Activated T-cell treated with anti-CD3 and anti-CD28 coated beads, Interleukin-2, amount 50 U/mL, for 4 hours (primary cell): ENCODE measurements at places on chromosomes 11 and 22. TPM values are rescaled to one million over a fixed set of nuclear protein-coding genes. Genes with fewer than 3 reads are reported as not detected.

DNA sequence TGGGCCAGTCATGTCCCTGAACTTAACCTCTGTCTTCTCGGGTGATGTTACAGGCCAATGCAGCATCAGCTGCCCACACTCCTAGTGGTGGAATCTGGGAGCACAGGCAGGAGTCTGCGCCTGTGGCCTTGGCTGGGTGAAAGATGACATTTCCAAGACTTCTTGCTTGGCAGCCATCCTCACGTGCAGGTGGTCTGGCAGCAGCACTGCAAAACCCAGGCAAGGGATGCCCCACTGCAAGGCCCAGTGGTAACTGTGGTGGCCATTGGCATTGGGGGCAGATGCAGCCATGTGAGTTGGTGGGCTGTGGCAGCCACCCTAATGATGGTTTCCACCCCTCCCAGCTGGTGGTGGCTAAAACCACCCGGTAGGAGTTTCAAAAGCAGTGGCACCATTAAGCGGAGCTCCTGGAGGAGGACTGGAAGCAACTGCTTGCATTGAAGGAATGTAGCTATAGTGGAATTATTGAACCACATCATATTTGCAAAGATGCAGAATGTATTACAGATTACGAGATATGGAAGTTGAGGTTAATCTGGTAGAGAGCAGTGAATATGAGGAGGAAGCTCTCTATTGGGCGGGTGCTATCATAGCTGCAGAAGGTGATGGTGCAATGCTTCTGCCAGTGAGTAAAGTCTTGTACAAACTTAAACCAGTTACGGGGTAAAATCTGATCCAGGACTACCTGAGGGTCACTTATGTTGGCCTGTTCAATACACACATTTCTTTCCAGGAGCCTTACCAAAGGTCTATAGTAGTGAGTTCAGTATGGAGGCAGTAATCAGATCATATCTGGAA, 120.7 kb upstream of the TOP3B start:
- DNase-seq = no peak

DNA sequence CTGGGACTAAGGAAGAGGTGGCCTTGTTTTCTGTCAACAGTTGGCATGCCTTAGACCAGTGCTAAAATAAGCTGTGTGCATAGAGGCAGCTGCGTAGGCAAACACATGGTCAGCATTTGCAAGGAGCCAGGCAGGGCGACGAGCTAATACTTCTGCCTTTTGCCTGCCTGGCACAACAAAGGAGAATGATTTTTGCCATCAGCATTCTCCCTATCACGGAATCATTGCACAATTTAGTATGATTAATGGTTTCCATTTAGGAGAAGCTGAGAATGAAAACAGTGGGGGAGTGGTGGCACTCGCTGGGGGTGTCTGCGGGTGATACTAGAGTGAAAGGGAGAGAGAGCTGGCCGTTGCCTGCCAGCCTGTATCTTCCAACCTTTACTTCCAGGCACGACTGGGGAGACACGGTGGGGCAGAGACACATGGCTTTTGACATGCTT, 336.0 kb downstream of the CADM1 start:
- no peak for DNase-seq

DNA sequence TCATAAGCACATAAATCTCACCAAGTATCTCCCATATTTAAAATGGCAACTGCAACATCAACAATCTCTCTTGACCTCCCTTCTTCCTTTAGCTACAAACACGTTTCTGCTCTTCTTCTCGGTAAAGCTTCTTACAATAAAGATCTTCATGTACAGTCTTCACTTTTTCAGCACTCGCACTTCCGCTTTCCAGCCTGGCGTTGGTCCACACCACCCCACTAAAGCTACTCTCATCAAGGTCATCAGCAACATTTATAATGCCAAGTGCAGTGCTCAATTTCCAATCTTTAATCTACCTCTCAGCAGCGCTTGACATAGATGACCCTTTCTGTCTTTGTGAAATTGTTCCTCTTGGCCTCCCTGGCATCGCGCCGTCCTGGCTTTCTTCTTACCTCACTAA, 33.6 kb downstream of the NTM start:
- DNase-seq = no peak

GRCh38 chr22:23583836-23584235, 3.7 kb upstream of the IGLL1 start:
- no peak for DNase-seq

DNA sequence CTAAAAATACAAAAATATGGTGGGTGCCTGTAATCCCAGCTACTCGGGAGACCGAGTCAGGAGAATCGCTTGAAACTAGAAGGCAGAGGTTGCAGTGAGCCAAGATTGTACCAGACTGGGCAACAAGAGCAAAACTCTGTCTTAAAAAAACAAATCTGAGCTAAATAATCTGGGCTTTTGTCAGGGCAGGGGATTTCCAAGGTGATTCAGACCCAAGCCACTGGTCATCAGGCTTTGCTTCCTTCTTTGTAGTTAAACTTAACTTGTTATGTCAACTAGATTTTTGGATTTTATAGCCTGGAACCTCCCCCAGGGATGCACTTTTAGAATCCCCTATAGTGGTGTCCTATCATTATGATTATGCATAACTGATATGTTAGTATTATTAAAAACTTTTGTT, 27.0 kb upstream of the SLC22A8 start:
- DNase-seq = no peak

- no peak for DNase-seq
Observed at GRCh38 chr11:117979481-117980211, 6.5 kb upstream of the IL10RA start.

DNA sequence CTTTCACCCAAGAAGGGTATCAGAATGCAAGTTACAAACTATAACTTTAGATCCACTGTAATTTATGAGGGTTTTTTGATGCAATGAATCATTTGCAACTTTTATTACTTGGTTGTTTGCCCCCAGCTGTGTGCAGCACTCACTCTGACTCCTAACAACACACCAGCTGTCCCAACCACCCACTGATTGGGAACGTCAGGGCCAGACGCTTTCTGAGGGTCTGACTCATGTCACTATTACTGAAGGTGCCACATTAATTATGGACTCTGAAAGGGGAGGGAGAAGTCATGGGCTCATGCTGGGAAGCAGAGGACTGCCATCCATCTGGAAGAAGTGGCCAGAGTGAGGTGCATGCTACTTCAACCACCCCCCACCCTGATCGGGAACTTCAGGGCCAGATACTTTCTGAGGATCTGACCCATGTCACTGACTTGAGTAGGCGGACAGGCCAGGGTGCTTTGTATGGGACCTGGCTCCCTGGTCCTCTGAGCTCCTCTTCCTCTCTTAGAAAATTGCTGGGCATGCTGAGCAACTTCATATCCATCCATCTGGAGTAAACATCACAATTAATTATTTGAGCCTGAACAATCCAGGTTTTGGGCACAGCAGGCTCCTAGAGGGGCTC, 44.9 kb upstream of the DRD2 start:
- no peak for DNase-seq

DNA sequence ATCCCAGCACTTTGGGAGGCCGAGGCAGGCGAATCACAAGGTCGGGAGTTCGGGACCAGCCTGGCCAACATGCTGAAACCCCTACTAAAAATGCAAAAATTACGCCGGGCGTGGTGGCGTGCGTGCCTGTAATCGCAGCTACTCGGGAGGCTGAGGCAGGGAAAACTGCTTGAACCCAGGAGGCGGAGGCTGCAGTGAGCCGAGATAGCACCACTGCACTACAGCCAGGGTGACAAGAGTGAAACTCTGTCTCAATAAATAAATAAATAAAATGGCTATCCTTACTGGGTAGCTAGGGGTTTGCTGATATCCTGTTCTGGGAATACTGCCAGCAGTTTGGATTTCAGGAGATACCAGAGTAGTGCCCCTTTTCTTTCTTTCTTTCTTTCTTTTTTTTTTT, 2.4 kb upstream of the RBM14 start:
- DNase-seq = no peak

DNA sequence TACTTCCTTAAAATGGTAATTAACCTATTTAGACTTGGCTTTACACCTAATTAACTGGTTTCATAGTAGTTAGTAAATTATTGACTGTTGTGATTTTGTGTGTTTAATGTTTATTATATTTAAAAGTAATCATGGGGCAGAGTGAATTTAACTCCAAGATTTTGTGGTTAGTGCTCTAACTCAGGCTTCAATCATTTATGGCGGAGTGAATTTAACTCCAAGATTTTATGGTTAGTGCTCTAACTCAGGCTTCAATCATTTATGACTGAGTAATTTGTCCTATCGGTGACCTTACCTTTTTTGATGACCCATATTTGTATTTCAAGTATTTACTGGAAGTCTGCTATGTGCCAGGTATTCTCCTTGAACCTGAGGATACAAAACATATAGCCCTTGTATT, 7.2 kb downstream of the PRRG4 start:
- no peak for DNase-seq

GRCh38 chr11:124923296-124923695, 4.2 kb downstream of the HEPN1 start:
- DNase-seq = no peak

DNA sequence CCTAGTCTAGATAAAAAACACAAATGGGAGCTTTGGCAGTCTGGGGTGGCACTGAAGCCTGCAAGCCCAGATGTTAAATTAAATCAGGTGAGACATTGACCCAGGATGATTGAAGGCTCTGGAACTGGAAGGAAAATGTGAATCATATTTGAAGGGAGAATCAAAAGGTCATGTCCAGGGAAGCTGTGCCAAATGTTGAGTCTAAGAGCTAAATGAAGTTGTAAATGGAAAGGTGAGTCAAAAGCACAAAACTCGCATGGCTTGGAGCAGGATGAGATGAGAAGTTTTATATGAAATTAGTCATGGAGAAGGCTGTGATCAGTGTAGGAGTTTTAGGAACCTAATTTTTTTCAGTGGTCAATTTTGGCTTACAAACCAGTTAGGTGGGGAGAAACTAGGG, 301.1 kb downstream of the BLID start:
- DNase-seq = no peak

GRCh38 chr11:117839380-117839881, 14.9 kb upstream of the FXYD2 start:
- DNase-seq = no peak

GRCh38 chr11:70637949-70638583, 239.7 kb downstream of the CTTN start:
- no peak for DNase-seq

DNA sequence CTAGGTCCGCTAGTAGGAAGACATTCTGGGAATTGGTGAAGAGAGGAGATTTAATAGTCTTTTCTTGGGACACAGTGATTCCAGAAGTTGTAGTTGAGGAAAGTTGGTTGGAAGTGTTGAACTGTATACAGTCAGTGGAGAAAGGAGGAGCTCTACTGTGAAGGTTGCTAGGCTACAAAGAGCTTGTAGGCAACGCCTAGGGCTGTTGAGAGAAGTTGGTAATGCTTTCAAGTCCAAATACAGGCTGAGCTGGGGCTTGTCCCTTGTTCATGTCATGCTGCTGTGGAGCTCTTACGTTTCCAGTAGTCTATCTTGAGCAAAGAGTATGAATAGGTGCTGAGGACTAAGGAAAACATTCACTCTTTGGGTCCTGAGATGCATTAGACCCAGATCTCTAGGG, 1.1 kb downstream of the TBCEL start:
- no peak for DNase-seq

DNA sequence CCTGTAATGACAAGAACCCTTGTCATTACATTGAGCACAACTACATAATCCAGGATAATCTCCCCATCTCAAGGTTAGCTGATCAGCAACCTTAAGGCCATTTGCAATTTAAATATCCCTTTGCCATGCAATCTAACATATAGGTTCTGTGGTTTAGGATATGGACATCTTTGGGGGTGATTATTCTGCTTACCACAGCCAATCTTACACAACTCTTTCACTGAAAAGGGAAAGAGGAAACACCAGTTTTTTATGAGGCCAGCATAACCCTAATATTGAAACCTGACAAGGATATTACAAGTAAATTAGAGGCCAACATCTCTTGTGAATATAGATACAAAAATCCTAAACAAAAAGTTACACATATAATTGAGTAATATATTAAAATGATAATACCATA, 78.5 kb downstream of the CYP2R1 start:
- DNase-seq = no peak

DNA sequence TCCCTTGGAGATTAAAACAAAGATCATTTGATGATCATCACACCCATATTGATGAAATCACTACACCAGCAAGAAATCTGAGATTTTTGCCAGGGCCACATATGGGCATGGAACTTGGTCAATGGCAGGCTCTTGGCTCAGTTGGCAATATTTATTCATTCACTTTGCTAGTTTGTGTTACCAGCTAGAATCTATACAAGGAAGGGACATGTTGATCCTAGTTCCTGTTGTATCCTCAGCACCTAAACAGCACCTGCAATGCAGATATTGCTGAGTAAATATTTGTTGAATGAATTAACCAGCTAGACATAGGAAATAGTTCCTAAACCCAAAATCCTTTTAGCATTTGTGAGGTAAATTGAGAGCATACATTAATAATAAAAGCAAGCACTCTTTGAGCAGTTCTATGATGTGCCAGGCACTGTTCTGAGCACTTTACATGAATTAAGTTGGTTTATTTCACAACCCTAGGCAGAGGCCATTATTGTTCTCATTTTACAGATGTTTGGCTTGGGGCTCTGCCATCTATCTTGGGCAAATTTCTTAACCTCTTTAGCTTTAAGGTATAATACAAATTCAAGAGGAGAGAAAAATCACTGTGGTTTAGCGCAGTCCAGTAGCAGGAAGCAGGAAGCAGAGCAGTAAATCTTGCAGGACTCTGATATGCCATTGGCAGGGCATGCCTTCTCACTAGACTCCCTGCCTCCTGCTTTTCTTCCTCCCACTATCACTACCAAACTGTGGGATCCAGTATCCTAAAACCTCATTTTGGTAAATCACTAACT, 1.6 kb downstream of the TRIM68 start:
- DNase-seq = no peak

GRCh38 chr11:122102426-122102825, 13.6 kb downstream of the BLID start:
- no peak for DNase-seq

GRCh38 chr11:12664385-12664784, 9.8 kb upstream of the TEAD1 start:
- no peak for DNase-seq

DNA sequence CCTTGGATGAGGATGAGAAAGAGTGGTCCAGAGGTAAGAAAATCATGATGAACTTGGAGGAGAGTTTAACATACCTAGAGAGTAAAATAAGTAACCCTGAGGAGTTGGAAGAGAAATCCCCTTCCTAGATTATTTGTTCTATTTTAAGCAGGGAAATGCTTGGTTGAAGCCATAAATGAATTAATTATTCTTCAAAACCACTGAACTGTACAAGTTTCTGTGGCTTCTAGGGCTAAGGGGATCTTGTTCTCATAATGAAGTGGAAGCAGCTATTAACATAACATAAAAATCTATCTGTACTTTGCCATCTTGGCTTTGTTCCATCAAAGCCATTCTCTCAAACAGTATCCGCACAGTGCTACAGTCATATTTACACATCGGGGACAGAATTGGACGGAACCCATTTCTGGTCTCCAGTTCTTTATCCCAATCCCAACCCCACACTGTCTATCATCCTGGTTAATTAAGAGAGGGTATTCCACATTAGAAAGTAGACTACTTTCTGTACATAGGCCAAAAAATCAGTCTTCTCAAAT, 14.5 kb upstream of the ARHGAP42 start:
- DNase-seq = no peak

Gene RNASEH2C
- 115 TPM for total RNA-seq

Gene MPPED2
- 0.26 TPM for total RNA-seq

Gene TEX12
- total RNA-seq = 0.40 TPM

Gene GGTLC3
- total RNA-seq = not detected

Gene MN1
- total RNA-seq = 0.05 TPM

Gene MS4A3
- total RNA-seq = not detected

Gene OR2AG2
- total RNA-seq = not detected

Gene ELMOD1
- not detected for total RNA-seq

Gene KDM4E
- total RNA-seq = not detected

Gene SCGB1C1
- total RNA-seq = not detected

Gene POLA2
- total RNA-seq = 49.2 TPM

Gene PKP3
- 0.11 TPM for total RNA-seq
